ENCODE measurements at places on chromosomes 2 and 18. TPM values are rescaled to one million over a fixed set of nuclear protein-coding genes. Genes with fewer than 3 reads are reported as not detected.

GRCh38 chr2:181672255-181673008 lies 7.9 kb downstream of the NEUROD1 start:
- no peak for DNase-seq

- no peak for DNase-seq
Observed at GRCh38 chr2:41774011-41774605, 273.7 kb upstream of the PKDCC start.

GRCh38 chr2:46779447-46779941 lies 136.1 kb downstream of the MCFD2 start:
- peak; percentile 59 for DNase-seq

GRCh38 chr18:21483051-21483450 lies 117.5 kb downstream of the ESCO1 start:
- no peak for DNase-seq

DNA sequence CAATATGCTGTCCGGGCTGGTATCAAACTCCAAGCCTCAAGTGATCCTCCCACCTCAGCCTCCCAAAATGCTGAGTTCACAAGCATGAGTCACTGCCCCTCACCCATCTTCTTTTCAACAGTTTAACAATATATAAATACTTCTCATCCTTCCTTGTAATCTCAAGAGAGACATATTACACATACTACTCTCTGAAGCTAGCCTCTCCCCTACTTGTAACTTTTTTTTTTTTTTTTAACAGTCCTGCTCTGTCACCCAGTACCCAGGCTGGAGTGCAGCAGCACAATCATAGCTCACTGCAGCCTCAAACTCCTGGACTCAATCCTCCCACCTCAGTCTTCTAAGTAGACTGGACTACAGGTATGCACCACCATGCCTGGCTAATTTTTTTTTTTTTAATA lies 5.7 kb downstream of the GFPT1 start:
- peak; percentile 60 for DNase-seq

GRCh38 chr2:109409321-109410038 lies 204.3 kb downstream of the SEPTIN10 start:
- DNase-seq, result no peak

DNA sequence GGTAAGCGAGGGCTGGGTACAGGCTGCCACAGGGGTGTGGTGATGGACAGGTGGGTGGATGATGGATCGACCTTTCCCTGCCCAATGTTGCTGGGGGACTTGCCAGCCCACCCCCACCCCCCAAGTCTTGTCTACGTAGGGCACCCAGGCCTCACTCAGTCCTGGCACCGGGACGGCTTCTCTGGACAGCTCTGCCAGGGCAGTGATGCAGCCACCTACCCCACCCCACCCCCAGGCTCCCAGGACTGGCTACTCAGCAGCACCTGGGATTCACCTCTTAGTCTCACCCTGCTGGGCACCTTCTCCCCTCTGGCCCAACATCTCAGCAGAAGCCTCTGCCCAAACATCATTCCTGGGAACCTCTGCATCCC lies 55.7 kb downstream of the ANKMY1 start:
- DNase-seq, result no peak

- no peak for DNase-seq
Observed at GRCh38 chr18:23689616-23690504, 607 bp downstream of the LAMA3 start.

- DNase-seq, result no peak
Observed at GRCh38 chr2:37396890-37397565, 52.6 kb downstream of the QPCT start.

DNA sequence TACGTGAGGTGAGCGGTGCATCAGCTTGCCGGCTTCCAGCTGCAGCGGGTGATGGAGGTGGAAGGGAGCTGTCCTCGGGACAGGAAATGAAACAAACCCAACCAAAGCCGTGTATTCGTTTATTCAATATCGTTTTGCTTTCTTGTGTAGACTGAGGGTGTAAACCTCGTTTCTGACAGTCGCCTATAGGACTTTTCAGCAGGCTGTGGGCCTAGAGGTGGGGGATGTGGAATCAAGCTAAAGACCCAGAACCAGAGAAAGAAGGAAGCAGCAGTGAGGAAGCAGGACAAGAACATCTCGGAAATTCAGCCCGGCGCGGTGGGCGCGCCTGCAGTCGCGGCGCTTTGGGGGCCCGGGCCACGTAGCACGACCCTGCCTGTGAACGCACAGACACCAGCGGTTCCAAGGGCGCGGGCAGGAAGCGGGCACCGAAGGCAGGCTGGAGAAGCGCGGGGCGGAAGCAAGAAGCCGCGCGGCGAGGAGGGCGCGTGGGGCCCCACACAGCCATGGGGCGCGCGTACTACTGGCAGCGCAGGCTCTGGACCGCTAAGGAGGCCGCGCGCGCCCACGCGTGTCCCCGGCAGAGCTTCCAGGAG lies 755 bp upstream of the ATP9B start:
- DNase-seq, result no peak

GRCh38 chr18:51135795-51136194 lies 61.7 kb downstream of the MEX3C start:
- no peak for DNase-seq

DNA sequence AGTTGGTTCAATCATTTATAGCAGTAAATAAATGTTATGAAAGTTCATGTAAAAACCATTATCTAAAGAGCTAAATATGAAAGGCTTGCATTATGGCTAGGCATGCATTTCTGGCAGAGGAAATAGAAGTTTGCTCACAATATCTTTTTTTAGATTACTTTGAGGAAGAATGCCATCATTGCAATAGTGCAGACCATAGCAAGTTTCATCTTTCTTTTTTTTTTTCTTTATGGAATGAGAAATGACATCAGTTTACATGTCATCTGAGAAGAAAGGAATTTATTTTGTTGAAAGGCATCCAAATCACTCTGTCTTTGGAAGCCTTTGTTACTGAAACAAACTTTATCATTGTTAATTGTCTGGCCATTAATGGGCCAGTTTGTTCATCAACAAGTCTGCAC lies 74.5 kb upstream of the NCKAP5 start:
- DNase-seq, result peak; percentile 54

DNA sequence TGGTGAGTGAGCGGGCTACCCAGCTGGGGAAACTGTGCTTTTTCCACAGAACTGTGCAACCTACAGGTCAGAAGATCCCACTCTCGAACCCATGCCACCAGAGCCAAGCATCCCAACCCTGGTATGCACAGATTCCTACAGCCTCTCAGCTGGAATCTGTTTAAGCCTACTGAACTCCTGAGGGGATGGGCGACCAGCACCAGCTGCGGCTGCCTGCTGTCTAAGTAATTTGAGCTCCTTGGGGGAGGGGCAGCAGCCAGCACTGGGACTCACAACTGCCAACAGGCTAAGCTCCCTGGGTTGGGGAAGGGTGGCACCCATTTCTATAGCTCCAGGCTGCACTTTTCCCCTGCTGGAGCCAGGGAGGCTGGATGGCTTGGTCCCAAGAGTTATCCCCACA lies 11.8 kb downstream of the CYP27C1 start:
- DNase-seq, result peak; percentile 19

- DNase-seq, result no peak
Observed at GRCh38 chr18:79106084-79106483, 36.9 kb downstream of the ATP9B start.

- no peak for DNase-seq
Observed at GRCh38 chr2:238599549-238600505, 173.1 kb downstream of the ASB1 start.

DNA sequence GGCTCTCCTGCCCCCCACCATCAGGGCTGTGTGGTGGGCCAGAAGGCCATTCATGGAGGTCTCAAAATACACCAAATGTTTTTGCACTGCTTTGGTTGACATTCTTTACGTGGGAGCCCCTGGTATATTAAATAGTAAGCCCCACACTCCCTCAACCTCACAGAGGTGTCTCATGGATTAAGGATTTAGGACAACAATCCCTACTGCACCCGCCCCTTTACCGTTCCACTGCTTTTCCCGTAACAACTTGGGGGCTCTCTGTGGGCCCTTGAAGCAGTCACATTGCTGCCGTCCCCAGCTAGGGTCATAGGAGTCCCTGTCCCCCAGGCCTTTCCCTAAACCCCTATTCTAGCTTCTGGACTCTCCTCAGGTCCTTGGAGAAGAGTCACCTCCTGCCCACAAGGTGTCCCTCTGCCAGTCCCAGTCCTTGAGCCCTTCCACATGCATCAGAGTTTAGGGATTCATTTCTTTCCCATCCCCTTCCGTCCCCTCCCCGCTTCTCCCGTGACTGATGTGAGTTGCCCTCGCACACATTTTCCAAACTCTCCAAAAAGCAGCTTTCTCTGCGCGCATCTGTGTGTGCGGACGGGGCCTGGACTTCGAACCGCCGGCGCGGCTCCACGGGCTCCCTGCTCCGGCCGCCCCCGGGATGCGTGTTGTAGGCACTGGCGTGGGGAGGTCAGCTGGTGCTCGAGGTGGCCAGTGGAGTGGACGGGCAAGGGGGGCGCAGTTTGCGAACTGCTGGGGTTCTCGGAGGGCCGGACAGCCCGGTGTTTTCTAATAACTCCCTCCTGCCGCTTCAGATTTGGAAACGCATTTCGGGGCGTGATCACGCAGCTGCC lies 84.8 kb downstream of the LYPD1 start:
- DNase-seq, result no peak

DNA sequence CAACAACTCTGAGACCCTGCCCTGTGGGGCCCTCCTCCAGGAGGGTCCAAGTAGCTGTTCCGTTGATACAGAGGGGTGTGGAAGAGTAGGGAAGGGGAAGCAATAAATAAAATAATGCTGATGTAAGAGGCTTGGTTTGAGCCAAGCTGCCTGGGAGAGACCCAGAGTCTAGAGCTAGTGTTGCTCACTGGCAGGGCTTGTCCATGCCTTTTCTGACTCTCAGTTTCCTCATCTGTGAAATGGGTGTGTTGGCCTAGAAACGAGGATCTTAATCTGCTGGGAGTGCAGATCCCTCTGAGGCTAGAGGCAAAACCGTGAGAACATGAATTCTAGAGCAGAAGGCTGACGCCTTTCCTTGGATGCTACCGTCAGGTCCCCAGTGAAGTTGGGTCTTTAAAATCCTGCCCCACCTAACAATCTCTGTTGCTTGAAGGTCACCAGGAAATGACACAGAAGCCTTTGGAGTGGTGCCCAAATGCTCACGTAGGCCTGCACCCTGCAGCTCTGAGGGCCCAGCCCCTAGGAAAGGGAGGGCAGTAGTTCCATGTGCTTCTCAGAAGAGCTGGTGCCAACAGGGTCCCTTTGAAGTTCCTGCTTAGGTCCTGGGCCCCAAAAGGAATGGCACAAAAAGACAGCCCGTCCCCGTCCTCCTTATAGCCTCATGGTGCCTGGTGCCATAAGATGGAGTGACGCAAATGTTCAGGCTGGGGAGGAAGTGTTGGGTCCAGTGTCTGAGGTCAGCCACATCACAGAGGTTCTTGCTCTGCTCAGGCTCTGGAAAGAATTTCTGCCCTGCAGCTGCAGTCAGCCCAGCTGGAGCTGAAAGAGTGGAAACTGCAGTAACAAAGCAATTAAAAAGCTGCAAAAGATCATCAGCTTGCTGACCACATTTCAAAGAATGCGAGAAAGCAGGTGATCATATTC lies 73.2 kb upstream of the SMAD2 start:
- DNase-seq, result no peak

GRCh38 chr2:42828487-42829425 lies 36.4 kb upstream of the HAAO start:
- DNase-seq, result peak; percentile 63

- no peak for DNase-seq
Observed at GRCh38 chr2:38794235-38794946, 16.4 kb downstream of the GEMIN6 start.

DNA sequence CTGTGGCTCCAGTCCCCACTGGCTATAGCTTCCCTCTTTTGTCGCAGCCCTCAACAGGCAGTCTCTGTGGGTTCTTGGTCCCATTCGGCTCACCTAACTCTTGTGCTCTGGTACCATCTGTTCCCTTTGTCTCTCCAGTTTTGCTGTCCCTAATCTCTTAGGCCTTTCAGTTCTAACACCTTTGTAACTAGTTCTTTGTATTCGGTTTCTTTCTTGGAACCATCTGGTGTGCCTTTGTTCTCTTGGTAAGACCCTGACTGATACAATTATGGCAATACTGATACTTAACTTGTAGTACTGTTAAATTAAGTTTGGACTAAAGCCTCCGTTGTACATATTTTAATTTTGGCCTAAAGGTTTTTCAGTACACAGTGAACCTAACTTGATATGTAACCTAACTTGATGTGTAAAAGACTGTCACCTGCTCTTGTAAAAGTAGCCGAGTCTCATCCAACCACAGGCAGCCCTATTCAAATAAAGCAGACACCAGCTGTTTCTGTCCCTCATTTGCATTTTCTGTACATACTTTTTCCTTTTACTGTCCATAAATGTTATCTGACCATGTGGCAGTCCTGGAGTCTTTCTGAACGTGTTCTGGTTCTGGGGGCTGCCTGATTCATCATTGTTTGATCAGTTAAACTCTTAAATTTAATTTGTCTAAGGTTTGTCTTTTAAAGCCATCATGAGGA lies 4.8 kb upstream of the MRPL44 start:
- no peak for DNase-seq

GRCh38 chr2:42227491-42227890 lies 58.3 kb downstream of the EML4 start:
- no peak for DNase-seq

GRCh38 chr2:40452786-40453185 lies 896 bp upstream of the SLC8A1 start:
- no peak for DNase-seq

GRCh38 chr2:44267269-44267795 lies 7.9 kb upstream of the SLC3A1 start:
- DNase-seq, result no peak

DNA sequence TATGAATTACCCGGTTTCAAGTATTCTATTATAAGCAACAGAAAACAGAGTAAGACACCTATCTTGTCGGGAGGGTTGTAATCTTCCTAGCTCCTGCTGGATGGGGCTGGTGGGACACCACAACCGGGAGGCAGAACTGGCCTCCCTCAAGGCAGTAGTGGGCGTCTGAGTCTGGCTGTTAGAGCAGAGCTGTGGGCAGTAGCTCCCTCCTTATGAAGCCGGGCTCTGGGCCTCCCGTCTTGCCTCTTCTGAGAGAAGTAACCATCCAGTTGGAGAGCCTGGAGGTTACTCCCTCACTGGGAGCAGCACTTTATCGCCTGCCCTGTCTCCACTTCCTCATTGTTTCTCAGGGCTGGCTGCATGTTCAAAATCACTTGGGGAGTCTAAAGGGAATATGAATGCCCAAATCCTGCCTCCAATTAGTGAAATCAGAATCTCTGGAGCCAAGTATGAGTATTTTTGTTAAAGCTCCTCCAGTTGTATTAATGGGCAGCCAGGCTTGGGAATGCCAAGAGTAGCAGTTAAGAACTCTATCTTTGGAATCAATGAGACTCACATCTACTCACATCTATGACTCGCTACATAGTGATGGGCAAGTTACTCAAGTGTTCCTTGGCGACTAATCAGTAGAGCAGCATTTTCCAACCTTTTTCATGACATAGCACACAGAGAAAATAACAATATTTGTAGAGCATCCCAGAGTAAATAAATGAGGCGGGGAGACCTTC lies 27.3 kb upstream of the NRP2 start:
- peak; percentile 88 for DNase-seq

GRCh38 chr2:86350751-86351150 lies 13.3 kb upstream of the REEP1 start:
- DNase-seq, result no peak

The KCNIP3 gene
- total RNA-seq, result 0.83 TPM

The ADCYAP1 gene
- not detected for total RNA-seq

The CCDC178 gene
- not detected for total RNA-seq

The CHRNG gene
- not detected for total RNA-seq

The CPO gene
- not detected for total RNA-seq
